ENCODE measurements at places on chromosomes 3 and 15.

DNA sequence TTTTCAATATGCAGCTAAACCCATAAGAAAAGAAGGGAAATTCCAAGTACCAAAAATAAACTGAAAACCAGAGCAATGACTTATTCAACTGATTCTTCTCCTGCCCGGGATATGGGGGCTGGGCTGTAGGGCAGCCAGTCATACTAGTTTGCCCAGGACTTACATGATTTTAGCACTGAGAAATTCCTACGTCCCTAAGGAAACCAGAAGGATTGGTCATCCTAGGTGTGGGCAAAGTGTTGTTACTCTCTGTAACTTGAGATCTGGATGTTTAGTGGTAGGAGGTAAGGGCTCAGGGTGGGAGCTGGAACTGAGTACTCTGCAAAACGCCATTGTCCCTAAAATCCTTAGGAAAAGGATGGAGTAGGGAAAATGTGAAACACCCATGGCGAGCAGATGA is 1.2 kb upstream of the DAZL start:
- no peak for DNase-seq

DNA sequence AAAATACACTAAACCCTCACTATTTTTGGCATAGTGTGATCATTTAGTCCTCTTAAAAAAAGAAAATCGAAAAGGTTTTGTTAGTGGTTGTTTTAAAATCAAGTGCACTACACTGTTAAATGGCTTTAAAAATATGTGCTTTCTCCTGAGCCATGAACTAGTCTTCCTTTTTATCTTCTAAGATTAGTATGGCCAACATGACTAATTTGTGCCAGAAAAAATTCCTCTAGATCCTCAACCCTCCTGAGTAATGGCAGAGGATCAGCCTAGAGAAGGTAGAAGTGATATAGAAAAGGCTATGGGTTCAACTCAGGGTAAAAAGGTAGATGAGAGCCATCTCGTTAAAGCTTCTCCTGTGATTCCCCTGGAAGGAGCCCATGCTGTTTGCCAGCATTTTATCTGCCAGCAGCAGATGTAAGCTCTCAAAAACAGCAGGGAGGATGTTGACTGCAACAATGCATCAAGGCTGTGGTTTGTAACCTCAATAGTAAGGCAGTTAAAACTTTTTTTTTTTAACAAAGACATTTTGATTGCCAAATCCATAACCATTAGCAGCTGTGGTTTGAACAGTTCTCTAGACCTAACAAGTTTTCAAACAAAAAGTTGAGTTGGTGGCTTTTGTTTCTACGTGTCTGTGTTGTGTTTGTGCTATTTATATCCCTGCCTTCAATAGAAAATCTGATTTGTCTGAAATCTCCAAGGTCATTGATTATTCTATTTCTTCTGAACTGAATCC is 30.2 kb upstream of the ZNF609 start:
- DNase-seq, result peak; percentile 98

DNA sequence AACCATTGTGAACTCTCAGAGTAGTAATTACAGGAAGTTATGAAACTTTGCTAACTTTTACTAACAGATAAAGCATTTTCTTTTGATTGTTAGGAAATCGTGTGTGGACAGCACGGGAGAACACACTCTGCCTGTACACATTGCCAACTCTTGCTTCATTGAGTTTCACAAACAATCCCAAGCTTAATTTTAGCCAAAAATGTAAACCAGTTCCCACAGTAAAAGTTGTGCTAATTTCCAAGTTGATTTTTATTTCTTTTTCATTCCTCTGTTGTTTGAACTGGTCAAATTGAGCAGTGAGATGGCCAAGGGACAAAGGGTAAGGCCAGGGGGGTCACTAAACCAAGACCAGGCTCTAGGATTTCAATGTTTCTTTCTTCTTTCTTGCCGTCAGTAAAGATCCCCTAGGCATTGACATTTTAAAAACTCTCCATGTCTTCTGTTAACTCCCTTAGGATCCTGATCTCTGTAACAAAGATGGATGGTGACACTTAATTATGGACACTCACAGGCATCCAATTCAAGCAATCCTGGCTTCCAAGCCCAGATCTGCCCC is 414.9 kb downstream of the RBMS3 start:
- DNase-seq, result peak; percentile 96

GRCh38 chr15:38367476-38367875 is 86.5 kb upstream of the FAM98B start:
- DNase-seq, result peak; percentile 44

GRCh38 chr3:126345641-126346460 is 11.4 kb downstream of the KLF15 start:
- DNase-seq, result no peak

GRCh38 chr15:69013726-69014406 is 629 bp upstream of the NOX5 start:
- no peak for DNase-seq

- DNase-seq, result no peak
Observed at GRCh38 chr3:59843821-59844220, 794.0 kb upstream of the CFAP20DC start.

- DNase-seq, result peak; percentile 24
Observed at GRCh38 chr3:142087676-142088075, 61.7 kb downstream of the TFDP2 start.

DNA sequence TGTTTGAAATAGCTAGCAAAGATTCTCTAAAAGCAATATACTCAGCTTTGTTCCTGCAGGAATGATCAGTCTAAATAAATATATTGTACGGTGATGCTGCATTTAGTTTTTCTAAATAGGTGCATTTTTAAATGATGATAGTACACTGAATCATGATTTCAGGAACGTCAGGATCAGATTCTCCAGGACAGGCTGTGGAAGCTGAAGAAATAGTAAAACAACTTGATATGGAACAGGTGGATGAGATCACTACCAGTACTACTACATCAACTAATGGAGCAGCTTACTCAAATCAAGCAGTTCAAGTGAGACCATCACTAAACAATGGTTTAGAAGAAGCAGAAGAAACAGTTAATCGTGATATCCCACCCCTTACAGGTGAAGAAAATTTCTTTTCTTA is 46.3 kb upstream of the EIF3J start:
- DNase-seq, result no peak

GRCh38 chr3:195999896-196000295 is 82.0 kb downstream of the TFRC start:
- DNase-seq, result peak; percentile 26

DNA sequence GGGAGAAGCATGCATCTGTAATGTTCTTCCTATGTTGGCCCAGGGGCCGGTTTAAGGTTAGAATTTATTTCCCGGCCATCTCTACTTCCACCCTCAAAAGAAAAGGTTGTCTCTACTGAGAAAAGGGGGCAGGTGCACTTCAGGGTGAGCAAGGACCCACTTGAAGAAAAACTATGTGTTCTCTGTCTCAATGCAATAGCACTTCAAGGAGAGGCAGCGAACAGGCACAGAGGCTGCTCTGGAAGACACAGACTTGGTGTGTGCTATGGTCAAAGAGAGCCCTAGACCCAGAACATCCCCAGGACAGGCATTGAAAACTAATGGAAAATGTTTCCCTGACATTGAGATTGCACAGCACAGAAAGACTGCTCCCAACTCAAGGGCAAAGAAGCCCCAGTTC is 7.6 kb downstream of the MINDY4B start:
- DNase-seq, result no peak

GRCh38 chr3:107973961-107974360 is 116.9 kb downstream of the CD47 start:
- no peak for DNase-seq

- no peak for DNase-seq
Observed at GRCh38 chr3:38984110-38984509, 67.6 kb downstream of the SCN11A start.

- DNase-seq, result peak; percentile 2
Observed at GRCh38 chr3:158267015-158267414, 157.1 kb downstream of the RSRC1 start.

DNA sequence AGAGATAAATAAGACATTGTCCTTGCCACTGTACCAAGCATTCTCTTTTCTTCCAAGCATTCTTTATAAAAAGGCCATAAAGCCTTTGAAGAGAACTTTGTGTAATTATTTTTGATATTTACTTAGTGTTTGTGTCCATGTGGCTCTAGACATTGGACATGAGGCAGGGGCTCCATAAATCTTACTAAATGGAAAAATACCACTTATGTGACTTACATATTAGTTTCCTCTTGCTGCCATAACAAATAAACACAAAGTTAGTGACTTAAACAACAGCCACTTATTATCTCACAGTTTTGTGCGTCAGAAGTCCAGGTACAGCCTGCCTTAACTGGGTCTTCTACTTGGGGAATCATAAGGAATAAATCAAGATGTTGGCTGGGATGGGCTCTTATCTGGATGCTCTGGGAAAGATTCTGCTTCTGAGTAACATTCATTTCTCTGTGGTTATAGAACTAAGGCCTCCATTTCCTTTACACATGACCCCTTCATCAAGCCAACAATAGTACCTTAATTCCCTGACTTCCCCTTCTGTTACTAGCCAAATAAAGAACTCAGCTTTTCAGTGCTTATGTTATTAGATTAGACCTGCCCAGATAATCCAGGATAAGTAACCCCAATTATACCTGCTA is 59.9 kb upstream of the COL8A1 start:
- DNase-seq, result peak; percentile 49

DNA sequence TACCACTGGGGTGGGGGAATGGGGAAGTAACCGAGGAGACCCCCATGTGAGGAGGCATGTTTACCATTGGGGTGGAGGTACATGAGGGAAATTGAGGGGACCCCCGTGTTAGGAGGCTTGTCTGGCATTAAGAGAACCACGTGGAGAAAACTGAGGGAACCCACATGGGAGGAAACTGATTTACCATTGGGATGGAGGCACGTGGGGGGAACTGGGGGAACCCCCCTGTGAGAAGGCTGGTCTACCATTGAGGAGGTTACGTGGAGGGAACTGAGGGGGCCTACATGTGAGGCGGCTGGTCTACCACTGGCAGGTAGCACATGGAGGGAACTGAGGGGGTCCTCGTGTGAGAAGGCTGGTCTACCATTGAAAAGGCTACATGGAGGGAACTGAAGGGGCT is 159.4 kb downstream of the FBLN2 start:
- no peak for DNase-seq

DNA sequence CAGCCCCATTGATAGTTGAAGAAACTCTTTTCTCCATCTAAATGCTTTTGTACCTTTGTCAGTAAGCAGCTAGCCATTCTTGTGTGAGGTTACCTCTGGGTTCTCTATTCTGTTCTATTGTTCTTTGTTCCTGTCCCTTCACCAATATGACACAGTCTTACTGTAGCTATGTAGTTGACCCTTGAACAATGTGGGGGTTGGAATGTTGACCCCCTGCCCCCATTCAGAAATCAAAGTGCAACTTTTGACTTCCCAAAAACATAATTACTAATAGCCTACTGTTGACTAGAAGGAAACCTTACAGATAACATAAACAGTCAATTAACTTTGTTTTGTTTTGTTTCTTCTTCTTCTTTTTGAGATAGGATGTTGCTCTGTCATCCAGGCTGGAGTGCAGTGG is 18.7 kb downstream of the KLHL18 start:
- DNase-seq, result no peak

- peak; percentile 40 for DNase-seq
Observed at GRCh38 chr3:185825639-185826481, 1.0 kb upstream of the IGF2BP2 start.

DNA sequence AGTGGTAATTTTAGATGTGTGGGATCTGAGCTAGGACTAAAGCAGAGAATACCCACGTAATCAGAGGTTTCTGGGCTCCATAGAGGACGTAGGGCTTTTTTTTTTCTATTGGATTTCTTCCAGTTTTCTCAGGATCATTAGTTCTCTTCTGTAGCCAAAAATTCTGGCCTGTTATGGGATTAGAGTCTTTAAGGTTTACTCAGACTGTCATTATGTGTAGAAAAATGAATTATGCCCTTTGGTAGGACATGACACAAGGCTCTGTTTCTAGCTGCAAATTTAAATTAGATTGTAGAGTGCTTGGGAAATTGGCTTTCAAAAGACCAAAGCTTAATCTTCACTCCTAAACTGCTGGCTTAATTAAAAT is 1.9 kb downstream of the SETD5 start:
- DNase-seq, result peak; percentile 40

- no peak for DNase-seq
Observed at GRCh38 chr3:24944805-24945520, 450.3 kb upstream of the THRB start.

DNA sequence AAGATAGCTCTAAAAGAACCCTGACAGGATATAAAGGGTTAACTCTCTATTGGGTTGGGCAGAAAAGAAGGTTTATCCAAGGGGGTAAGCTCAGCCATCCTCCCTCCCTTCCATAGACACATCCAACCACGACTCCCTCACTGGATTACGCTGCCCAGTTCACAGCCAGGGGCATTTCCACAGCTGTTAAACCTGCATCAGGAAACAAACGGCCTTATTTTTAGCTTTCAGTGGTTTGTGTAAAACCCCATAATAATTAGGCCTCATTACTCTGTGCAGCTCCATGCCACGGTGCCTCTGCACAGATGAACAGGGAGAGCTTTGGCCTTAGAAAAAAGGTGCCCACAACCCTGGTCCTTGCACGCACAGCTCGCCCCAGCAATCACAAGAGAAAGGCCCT is 110.6 kb downstream of the GABRB3 start:
- no peak for DNase-seq

DNA sequence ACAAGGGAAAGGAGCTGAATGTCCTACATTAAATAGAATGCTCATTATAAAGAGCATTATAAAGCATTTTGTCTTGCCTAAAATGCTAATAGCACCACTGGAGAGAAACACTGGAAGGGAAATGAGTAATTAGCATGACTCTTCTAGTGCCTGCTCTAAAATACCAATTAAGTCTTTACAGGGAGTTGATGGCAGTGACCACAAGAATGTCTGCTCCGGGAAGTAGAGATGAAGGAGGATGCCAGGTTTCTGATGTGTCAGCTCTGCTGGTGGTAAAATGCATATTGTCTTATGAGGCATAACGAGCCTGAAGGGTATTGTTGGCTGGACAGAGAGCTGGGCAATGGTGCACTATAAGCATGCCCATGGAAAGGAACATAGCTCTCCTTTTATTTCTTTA is 49.5 kb downstream of the MYLK start:
- peak; percentile 75 for DNase-seq

- peak; percentile 25 for DNase-seq
Observed at GRCh38 chr3:41137686-41138111, 61.6 kb upstream of the CTNNB1 start.

DNA sequence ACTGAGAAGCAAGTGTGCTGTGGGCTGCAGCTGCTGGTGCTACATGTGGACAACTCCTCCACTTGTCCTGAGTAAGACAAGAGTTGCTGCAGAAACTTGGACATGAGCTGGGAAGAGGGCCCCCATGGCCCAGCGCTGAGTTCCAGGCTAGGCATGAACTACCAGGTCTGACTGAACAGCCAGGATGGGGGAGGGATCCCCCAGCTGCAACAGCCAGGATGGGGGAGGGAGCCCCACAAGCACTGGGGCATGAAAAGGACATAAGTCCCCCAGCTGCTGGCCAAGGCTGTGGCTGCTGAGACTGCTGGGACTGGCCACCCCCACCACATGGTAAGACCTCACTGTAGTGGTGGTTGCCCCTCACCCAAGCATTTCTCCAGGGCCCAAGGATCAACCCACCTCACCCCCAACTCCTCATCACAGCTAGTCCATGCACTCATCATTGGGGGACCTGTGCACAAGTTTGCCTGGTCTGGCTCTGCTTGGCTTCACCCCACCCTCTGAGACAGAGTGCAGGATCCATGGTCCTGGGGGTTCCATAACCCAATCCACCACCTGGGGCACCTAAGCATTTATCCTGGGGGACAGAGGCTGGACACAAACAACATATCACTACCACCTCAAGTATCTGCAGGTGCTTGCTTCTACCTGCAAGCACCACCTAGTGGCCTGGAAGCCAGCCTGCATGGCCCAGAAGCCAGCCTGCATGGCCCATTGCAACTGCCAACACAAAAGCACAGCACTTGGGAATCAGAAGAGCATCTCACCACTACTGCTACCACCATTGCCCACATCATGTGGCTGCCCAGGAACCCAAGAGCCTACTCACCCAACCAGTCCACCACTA is 84.5 kb upstream of the STT3B start:
- peak; percentile 64 for DNase-seq

GRCh38 chr3:112041321-112041720 is 6.8 kb downstream of the TMPRSS7 start:
- no peak for DNase-seq

Measured in choroid plexus epithelial cell (primary cell).